ENCODE measurements at places on chromosomes 2 and 18. TPM values are rescaled to one million over a fixed set of nuclear protein-coding genes. Genes with fewer than 3 reads are reported as not detected.

GRCh38 chr2:103788389-103788788 is 1026.6 kb downstream of the TMEM182 start:
- no peak overlapping the region for H3K4me3 ChIP-seq
- H3K27ac ChIP-seq, result no peak overlapping the region
- no peak for DNase-seq
- H3K27me3 ChIP-seq, result no peaks in the 10 kb centered on the region
- peaks cover 12% of the 10 kb centered on the region for H3K4me1 ChIP-seq

DNA sequence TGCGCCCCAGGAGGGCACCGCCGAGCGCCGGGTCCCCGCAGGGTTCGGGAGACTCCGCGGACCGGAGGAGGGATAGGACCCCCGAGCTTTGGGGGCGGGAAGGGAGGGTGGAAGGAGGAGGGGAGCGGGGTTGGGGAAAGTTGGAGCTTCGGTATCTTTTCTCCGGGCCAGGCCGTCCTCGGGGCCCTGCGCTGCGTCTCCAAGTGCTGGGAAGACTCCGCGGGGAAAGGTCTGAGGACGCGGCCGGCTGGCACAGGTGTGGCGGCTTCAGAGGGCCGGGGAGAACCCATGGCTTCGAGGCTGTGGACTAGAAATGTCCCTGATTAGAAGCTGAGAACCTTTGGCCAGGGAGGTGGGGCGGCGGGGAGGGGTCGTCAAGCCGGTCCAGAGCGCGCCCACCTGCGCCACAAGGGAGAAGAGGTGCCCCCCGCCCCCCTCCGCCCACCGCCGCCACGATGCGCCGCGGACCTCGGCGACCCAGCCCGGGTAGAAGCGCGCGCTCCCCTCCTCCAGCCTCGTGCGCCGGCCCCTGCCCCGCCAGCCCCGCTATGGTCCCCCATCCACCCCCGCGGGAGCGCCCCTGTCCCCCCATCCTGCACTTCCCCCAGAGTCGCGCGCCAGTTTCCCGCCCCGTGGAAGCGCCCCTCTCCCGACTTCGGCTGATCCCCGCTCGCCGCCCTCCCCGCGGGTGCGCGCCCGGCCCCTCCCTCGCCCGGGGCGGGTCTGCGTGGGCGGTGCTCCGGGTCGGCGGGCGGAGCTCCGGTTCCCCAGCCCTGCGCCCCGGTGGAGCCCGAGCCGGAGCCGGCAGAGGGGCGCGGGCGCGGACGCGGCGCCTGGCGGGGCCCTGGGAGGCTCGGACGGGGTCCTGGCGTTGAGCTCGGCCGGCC is at the start of gene SNTG2:
Gene SNTG2, plus strand, starts transcription at position 770 of the 887 bp plus-strand sequence. CDS start 148 bp downstream, outside the sequence.
- no peak within 1 kb of the TSS for H3K4me3 ChIP-seq
- H3K27me3 ChIP-seq, result peaks cover 77% of the 10 kb centered on the region
- no peak for DNase-seq
- peaks cover 3% of the 10 kb centered on the region for H3K4me1 ChIP-seq
- no peak within 1 kb of the TSS for H3K27ac ChIP-seq

- H3K27me3 ChIP-seq, result no peaks in the 10 kb centered on the region
- no peaks in the 10 kb centered on the region for H3K36me3 ChIP-seq
- H3K27ac ChIP-seq, result no peak overlapping the region
Observed at GRCh38 chr2:232369126-232369951, 9.2 kb upstream of the ALPP start.

- DNase-seq, result no peak
- peaks cover 28% of the 10 kb centered on the region for H3K27me3 ChIP-seq
- no peak overlapping the region for H3K4me3 ChIP-seq
- H3K4me1 ChIP-seq, result no peaks in the 10 kb centered on the region
Observed at GRCh38 chr2:157441072-157441454, 2.8 kb downstream of the CYTIP start.

DNA sequence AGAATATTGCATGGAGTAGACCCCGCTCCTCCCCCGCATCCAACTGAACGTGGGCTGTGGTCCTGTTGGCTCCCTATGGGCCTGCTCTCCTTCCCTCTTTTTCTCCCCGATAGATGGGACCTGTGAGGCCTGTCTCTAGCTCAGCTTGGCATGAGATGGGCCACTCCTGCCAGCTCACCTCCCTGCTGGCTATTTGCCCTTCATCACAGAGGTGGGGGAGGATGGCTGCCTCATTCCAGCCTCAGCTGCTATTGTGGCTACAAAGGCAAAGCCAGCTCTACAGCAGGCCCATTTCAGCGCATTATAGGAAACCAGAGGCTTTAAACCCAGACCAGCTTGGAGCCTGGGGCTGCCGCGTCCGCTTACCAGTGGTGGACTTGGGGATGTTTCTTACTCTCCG is 313.9 kb downstream of the GBX2 start:
- no peaks in the 10 kb centered on the region for H3K36me3 ChIP-seq
- peak; percentile 61 for DNase-seq
- no peak overlapping the region for H3K4me3 ChIP-seq

- no peaks in the 10 kb centered on the region for H3K4me1 ChIP-seq
- no peaks in the 10 kb centered on the region for H3K27me3 ChIP-seq
- no peaks in the 10 kb centered on the region for H3K36me3 ChIP-seq
- H3K27ac ChIP-seq, result no peak overlapping the region
- no peak overlapping the region for H3K4me3 ChIP-seq
Observed at GRCh38 chr2:211748339-211748738, 790.3 kb downstream of the ERBB4 start.

The PPP1R1C gene
- 1.5 TPM for total RNA-seq

- H3K36me3 ChIP-seq, result no peaks in the 10 kb centered on the region
- no peaks in the 10 kb centered on the region for H3K4me1 ChIP-seq
- H3K4me3 ChIP-seq, result no peak within 1 kb of the TSS
- H3K27me3 ChIP-seq, result no peaks in the 10 kb centered on the region
- H3K27ac ChIP-seq, result no peak within 1 kb of the TSS
Observed at GRCh38 chr2:219418155-219419011, at the start of gene DES. TSS of gene DES (plus strand) at chr2:219418377. CDS start at chr2:219418463, 86 bp downstream.

DNA sequence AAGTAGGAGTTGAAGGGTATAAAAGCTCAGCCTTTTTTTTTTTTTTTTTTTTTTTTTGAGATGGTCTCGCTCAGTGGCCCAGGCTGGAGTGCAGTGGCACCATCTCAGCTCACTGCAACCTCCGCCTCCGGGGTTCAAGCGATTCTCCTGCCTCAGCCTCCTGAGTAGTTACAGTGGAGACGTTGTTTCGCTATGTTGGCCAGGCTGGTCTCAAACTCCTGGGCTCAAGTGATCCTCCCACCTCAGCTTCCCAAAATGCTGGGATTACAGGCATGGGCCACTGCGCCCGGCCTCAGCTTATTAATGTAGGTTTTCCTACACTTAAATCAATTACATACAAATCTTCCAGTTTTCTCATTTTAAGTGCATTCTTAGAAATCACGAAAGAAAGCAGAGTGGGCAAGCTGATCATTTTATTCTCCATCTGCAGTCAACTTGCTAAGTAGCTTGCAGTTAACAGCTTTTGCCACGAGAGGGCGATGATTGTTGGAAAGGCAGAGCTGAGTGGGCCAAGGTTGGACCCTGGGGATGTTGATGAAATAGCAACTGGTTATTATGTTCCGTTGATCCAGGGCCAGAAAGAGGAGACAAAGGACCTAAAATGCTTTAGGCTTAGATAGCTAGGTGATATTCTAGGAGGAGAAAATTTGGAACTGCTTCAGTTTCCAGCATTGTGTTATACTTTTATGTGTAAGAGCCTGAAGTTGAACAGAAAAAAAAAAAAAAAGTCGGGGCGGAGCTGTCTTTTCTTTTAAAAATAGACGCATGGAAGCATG is 234.4 kb upstream of the EPAS1 start:
- no peaks in the 10 kb centered on the region for H3K27me3 ChIP-seq
- H3K36me3 ChIP-seq, result no peaks in the 10 kb centered on the region
- peak; percentile 92 for DNase-seq
- H3K27ac ChIP-seq, result no peak overlapping the region
- H3K4me3 ChIP-seq, result no peak overlapping the region
- H3K4me1 ChIP-seq, result peaks cover 19% of the 10 kb centered on the region

DNA sequence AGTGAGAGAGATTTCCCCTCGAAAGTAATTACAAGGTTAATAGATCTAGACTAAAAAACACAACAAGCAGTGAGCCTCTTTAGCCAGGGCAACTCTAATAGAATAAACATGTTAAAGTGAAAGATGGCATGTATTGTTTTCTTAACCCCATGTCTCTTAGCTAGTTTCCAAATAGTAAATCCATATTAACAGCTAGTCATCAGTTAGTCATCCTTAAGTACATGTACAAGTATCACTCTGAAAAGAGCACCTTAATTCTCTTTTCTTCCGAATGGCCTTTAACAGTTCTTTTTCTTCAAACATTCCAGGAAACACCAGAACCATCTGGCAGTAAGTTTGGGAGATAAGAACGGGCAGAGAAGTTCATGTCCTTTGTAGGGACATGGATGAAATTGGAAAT is 1480.0 kb downstream of the LRP1B start:
- DNase-seq, result peak; percentile 81
- H3K27me3 ChIP-seq, result no peaks in the 10 kb centered on the region
- H3K4me1 ChIP-seq, result peaks cover 28% of the 10 kb centered on the region
- H3K4me3 ChIP-seq, result no peak overlapping the region

The ANKZF1 gene
- 67.9 TPM for total RNA-seq

The IL37 gene
- 2.6 TPM for total RNA-seq

DNA sequence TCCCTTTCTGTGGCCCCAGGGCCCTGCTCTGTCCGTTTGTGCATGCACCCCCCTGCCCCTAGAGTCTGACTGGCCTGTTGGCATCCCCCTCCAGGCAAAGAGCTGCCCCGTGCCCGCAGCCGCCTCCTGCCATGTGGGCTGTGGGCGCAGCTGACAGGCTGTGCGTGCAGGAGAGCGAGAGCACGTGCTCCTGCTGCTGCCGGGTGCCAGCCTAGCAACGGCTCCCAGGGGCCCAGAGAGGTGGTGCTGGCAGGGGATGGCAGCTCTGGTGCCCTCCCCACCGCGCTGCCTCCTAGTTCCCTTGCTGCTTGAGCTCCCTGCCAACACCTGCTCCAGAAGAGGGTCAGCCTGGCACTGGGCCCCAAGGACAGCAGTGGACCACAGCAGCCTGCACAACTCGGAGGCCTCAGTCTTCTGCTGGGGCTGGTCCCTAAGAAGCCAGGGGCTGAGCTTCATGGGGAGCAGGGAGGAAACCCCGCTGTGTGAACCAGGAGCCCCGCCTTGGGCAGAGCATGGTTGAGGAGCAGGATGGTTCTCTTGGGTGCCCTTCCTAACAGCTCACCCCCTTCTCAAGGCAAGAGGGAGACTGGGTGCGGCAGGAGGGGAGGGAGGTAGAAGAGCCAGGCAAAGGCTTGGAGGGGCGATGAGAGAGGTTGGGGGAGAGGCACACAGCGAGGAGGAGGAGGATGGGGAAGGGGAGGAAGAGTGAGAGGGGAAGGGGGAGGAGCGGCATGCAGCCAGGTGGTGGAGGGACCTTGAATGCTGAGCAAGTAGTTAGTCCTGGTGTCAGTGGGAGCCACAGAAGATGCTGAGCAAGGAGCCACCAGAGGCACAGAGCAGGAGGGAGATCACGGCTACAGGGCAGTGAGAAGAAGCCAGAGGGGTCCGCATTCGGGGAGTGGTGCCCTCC is 23.8 kb upstream of the PTMA start:
- H3K27ac ChIP-seq, result no peak overlapping the region
- H3K27me3 ChIP-seq, result no peaks in the 10 kb centered on the region
- no peaks in the 10 kb centered on the region for H3K36me3 ChIP-seq
- no peak overlapping the region for H3K4me3 ChIP-seq
- DNase-seq, result no peak

The CYP1B1 gene
- total RNA-seq, result 37.2 TPM

The KDSR gene
- 15.8 TPM for total RNA-seq

The LOXHD1 gene
- not detected for total RNA-seq

The ZEB2 gene
- 0.69 TPM for total RNA-seq

The TMEM247 gene
- not detected for total RNA-seq

The IL1RL2 gene
- total RNA-seq, result 0.11 TPM

- no peak overlapping the region for H3K27ac ChIP-seq
- H3K27me3 ChIP-seq, result no peaks in the 10 kb centered on the region
- no peaks in the 10 kb centered on the region for H3K36me3 ChIP-seq
- no peak overlapping the region for H3K4me3 ChIP-seq
- DNase-seq, result peak; percentile 35
- no peaks in the 10 kb centered on the region for H3K4me1 ChIP-seq
Observed at GRCh38 chr18:55688030-55688429, 100.0 kb upstream of the TCF4 start.

DNA sequence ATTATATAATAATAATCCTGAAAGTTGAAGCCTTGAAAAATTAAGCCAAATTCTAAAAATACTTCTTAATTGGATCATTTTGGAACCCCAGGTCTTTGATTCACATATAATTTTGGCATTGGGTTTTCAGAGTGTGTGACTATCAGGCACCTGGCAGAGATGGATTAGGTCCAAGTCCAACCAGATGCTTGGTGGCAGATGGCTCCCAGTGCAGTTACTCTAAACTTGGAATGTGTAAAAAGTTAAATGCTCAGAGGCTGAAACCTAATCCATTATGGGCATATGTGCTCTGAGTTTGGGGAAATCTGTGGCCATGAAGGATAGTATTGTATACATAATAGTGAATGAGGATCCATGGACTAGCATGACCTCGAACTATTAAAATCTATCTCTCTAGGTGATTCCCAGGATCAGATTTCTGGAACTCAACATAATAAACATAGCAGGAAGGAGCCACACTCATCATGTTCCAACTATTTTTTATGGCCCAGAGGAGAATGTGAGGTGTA is 333.0 kb downstream of the RPRM start:
- peaks cover 42% of the 10 kb centered on the region for H3K27me3 ChIP-seq
- DNase-seq, result no peak
- no peak overlapping the region for H3K27ac ChIP-seq
- H3K4me1 ChIP-seq, result no peaks in the 10 kb centered on the region

The FZD7 gene
- total RNA-seq, result 5.5 TPM

The NXPH2 gene
- total RNA-seq, result not detected

The REG3A gene
- total RNA-seq, result not detected

- H3K27ac ChIP-seq, result peak overlapping the region; percentile 10
- H3K36me3 ChIP-seq, result no peaks in the 10 kb centered on the region
- peak; percentile 65 for DNase-seq
Observed at GRCh38 chr2:28652217-28652616, 99.4 kb upstream of the PPP1CB start.

- peak; percentile 14 for DNase-seq
- peaks cover 57% of the 10 kb centered on the region for H3K36me3 ChIP-seq
- no peaks in the 10 kb centered on the region for H3K27me3 ChIP-seq
- H3K4me1 ChIP-seq, result peaks cover 28% of the 10 kb centered on the region
Observed at GRCh38 chr2:218228366-218229090, 11.5 kb downstream of the ARPC2 start.

DNA sequence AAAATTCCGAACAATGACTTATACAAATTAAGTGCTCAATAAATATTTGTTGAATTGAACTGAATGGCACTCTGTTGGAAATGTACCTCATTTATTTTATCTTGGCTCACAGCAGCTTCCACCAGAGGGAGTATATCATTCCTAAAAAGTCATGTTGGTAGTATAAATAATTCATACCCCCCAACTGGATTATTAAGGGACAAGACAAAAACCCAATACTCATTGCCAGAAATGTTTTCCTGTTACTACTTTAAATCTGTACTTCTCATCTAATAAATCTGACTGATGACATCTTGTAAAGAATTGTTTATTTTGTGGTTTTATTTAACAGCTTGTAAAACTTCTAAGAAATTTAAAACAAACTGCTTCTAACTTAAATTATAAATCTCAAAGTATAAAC is 163.9 kb downstream of the CDH2 start:
- no peaks in the 10 kb centered on the region for H3K27me3 ChIP-seq
- H3K4me3 ChIP-seq, result no peak overlapping the region
- no peak overlapping the region for H3K27ac ChIP-seq
- peak; percentile 52 for DNase-seq
- peaks cover 3% of the 10 kb centered on the region for H3K36me3 ChIP-seq
